ENCODE measurements at places on chromosomes 12 and 14. TPM values are rescaled to one million over a fixed set of nuclear protein-coding genes. Genes with fewer than 3 reads are reported as not detected.

GRCh38 chr12:60830381-60830780 is 1234.6 kb downstream of the SLC16A7 start:
- DNase-seq = no peak

DNA sequence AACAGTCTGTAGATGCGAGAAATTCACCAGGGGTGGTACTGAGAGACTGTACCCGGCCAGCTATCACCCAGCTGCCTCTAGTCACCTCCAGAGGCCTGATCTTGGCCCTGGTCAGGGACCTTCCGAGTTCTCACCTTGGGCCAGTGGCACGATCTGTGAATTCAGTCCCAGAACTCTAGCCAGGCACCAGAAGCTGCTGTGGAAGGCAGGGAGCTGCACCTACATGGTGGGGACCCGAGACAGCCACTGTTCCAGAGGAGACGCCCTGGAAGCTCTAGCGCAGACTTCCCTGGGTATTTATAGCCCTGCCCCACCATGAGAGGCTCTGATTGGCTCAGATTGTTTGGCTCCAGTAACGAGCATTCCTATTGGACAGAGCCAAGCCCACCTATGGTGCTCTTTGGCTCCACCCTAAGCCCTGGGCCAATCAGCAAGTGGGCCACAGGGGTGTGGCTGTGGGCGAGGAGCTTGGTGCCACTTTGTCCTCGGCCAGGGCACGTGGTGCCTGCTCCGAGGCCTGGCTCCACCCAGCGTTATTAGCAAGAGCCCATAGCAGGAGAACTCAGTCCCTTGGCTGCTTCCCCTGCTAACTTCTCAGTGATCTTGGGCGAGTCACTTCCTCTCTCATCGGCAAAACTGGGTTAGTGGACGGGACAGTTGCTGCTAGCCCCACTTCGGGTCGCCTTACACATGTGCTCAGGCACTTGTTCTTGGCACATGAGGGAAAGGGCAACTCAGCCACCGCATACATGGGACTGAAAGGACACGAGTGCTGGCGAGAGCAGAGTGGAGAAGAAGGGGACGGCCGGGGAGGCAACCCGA is 89.0 kb upstream of the BCL11B start:
- peak; percentile 4 for DNase-seq

GRCh38 chr12:184811-185575 is 29.0 kb downstream of the SLC6A12 start:
- no peak for DNase-seq

GRCh38 chr14:51539571-51540037 is 112.1 kb upstream of the FRMD6 start:
- DNase-seq = peak; percentile 49

GRCh38 chr12:41745593-41745992 is 399.1 kb downstream of the GXYLT1 start:
- DNase-seq = no peak

Gene NXPH4
- total RNA-seq = 1.2 TPM

Gene KLRG1
- 2.1 TPM for total RNA-seq

Gene SERPINA10
- total RNA-seq = not detected

Gene SSPN
- 0.13 TPM for total RNA-seq

Gene KLHDC1
- not detected for total RNA-seq

Measured in MG63 (cell line).